ENCODE measurements at places on chromosomes 5 and 9. TPM values are rescaled to one million over a fixed set of nuclear protein-coding genes. Genes with fewer than 3 reads are reported as not detected.

- DNase-seq, result no peak
These were observed 205.5 kb downstream of the FGF10 start for GRCh38 chr5:44183753-44184152.

- no peak for DNase-seq
These were observed 631.9 kb downstream of the SLCO4C1 start for GRCh38 chr5:101664071-101664791.

GRCh38 chr5:132268769-132269551, 11.5 kb downstream of the PDLIM4 start:
- DNase-seq, result no peak

REEP2 gene
- 7.5 TPM for total RNA-seq

DNA sequence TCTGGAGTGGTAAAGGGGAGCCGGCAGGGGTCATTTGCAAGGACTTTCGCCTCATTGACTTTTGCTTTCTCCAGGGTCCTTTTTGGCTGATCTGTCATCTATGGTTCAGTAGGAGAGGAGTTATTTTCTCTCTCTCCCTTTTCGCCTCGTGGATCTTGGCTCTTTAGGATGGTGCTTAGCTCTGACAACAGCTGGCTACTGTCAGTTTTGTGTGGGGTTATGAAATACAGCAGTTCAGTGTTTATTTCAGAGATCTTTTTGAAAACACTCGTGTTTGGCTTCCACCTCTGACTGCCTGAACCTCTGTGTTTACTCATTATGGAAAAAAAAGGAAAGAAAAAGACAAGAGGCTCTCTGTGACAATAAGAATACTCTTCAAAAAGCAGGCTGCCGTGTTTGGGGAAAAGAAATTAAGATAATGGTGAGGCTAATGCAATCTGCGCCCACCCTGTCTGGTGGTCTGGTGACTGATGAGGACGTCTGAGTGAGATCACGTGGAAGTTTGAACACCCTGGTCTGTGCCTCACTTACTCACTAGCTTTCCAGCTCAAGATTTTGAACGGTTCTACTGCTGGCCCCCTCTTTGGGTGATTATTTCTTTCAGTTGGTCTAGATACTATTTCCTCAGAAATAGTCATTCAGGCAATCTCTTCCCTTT, 567.7 kb downstream of the CAAP1 start:
- no peak for DNase-seq

GRCh38 chr5:142722896-142723295, 37.0 kb upstream of the FGF1 start:
- DNase-seq, result no peak

FOXD4L3 gene
- not detected for total RNA-seq

DNA sequence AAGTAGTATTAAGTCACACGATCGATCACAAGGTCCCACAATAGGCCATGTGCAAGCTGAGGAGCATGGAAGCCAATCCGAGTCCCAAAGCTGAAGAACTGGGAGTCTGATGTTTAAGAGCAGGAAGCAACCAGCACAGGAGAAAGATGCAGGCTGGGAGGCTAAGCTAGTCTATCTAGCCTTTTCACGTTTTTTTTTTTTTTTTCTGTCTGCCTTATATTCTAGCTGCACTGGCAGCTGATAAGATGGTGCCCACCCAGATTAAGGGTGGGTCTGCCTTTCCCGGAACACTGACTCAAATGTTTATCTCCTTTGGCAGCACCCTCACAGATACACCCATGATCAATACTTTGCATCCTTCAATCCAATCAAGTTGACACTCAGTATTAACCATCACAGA, 6.5 kb downstream of the PPIP5K2 start:
- no peak for DNase-seq

TSSK1B gene
- 0.63 TPM for total RNA-seq

GRCh38 chr5:54611290-54611951, 93.9 kb downstream of the SNX18 start:
- no peak for DNase-seq

GRCh38 chr9:131406563-131407436, 12.9 kb downstream of the PRRC2B start:
- DNase-seq, result no peak

PCDHGA6 gene
- total RNA-seq, result 8.4 TPM

GRCh38 chr9:133516961-133517350, 7.8 kb downstream of the MYMK start:
- DNase-seq, result no peak

PFN3 gene
- not detected for total RNA-seq

DNA sequence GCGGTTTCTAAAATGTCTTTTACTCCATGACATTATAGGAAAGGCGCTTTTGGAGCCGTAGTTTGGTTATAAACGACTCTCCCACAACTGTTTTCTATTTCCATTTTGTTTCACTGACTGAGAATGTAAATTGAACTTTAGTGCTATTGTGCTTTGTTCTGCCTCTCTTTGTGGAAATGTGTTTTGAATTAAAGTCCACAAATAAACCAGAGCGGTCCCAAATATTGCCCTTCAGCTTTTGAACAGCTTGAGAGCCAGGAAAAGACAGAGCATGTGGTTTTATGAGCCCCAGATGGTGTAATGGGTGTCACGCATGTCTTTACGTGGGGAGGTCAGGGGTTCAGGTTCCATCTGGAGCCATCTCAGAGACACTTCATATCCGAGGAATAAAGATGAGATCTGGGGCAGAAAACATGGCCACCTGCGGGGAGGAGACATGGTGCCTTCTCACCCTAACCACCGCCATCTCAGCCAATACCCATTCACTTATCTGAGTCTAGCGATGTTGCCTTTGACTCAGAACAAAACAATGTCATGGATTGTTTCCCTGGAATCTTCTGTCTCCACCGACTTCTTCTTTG, 42.5 kb upstream of the ROR2 start:
- no peak for DNase-seq

DNA sequence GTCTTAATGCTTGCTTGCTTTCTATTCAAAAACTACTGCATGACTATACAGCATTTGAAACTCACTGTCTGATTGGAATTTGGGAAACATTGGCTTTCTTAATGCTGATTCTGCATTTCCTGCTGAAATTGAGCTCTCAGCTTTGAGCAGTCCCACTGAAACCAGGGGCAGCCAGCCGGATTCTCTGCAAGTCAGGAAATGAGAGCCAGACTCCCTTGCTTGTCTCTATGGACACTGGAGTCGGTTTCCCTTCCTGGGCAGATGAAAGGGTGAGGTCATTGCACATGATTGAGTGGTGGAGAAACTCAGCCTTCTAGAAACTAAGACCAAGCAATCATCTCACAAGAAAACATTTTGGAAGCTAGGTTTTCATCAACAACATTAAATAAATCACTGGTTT, 119.7 kb upstream of the SPATA31C2 start:
- DNase-seq, result peak; percentile 51

GRCh38 chr9:16559418-16560188, 310.9 kb downstream of the BNC2 start:
- no peak for DNase-seq

- DNase-seq, result no peak
These were observed 95.5 kb downstream of the CAMSAP1 start for GRCh38 chr9:135811801-135812200.

DNA sequence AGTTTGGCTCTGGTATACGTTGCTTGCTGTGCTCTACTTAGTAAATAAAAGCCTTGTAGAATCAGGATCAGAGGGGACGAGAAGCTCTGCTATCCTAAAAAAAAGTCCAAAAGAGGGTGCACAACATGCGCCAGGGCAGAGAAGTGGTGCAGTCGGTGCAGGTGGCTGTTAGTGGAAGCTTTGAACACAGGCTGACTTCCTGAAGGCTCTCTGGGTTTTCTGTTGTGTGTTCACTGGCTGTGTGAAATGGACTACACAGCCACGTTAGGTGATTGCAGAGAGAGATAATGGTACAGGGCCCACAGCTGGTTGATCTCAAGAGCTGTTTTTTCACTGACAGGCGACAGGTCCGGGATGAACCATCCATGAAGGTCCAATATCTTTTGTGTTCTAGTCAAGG, 167.4 kb downstream of the TMEM167A start:
- no peak for DNase-seq

DNA sequence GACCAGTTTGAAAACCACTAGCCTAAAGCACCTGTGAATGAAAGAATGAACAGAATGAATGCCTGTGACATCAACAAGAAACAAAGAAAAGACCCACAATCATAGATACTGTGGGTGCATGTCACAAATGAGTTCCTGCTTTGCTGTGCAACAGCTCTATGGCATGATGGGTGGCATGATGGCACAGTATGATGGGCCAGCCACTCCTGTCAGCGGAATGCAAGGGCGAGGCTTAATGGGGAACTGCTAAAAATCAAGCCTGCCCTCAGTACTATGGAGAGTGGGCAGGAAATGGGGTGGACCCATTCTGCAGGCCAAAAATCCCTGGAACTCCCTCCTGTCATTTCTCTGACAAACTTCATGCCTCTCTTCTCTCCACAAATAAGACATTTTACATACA, 89.0 kb downstream of the DCP2 start:
- no peak for DNase-seq

GRCh38 chr5:139895647-139896046, 100.0 kb downstream of the PSD2 start:
- DNase-seq, result no peak

GRCh38 chr9:93319301-93319991, 132.0 kb upstream of the FAM120A start:
- DNase-seq, result no peak

RAB3C gene
- 1.1 TPM for total RNA-seq

- DNase-seq, result no peak
These were observed 107.7 kb downstream of the MTRR start for GRCh38 chr5:7976411-7977190.

DNA sequence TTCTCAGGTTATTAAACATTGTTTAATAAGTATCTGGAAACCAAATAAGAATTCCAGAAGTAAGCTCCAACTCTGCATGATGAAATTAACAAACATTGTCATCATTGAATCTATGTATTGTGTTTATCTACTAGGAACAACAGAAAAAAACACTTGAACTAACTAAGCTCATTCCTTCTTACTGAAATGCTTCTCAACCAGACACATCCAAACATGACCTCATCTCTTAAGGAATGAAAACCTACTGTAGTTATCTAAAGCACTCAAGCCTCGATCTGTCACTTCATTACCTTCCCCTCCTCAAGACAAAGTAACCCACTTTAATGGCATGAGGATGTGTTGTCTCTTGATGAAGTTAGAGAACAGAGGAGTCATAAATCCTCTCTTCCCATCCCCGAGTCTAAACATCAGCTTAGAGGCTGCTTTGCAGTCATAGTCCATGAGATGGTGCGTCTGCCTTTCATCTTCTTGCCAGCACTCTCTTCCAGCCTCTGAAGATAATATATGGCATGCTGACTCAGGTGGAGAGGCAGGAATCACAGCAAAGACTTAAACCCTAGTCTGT, 86.5 kb downstream of the CEMIP2 start:
- no peak for DNase-seq

DNA sequence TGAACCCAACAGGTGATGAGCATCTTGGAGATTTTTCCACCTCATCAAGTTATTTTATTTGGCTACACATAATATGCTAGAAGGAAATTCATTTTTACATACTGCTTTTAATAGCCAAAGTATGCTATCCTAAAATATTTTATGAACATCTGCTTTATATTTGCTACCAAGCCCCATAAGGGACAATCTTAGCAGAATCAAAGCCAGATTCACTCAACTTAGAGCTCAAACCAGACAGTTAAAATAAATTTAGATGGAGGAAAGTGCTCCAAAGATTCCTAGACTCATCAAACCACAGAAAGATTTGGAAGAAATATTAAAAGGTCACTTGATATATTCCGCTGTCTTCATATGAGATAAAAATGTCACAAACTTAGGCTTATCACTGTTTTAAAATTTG, 637.1 kb upstream of the CCNG1 start:
- DNase-seq, result no peak

- no peak for DNase-seq
These were observed 368.4 kb upstream of the GRAMD2B start for GRCh38 chr5:126054577-126055347.

DNA sequence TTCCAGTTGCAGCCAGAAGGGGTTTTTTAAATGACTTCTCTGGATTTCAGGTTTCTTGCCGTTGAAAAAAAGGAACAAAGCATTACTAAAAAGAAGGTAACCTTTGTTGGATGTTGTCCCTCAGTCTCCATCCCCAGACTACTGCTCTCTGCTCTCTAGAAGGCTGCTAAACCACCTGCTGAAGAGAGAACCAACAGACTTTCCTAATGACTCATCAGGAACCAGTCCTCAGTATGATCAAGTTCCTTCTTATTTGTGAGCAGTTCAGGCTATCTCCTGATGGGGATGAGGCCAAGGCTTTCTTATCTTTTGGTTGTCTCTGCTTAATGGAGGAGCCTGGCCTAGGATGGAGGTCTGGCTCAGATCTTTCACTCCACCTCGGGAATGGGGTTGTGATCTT, 4.1 kb downstream of the KIF4B start:
- DNase-seq, result no peak

DNA sequence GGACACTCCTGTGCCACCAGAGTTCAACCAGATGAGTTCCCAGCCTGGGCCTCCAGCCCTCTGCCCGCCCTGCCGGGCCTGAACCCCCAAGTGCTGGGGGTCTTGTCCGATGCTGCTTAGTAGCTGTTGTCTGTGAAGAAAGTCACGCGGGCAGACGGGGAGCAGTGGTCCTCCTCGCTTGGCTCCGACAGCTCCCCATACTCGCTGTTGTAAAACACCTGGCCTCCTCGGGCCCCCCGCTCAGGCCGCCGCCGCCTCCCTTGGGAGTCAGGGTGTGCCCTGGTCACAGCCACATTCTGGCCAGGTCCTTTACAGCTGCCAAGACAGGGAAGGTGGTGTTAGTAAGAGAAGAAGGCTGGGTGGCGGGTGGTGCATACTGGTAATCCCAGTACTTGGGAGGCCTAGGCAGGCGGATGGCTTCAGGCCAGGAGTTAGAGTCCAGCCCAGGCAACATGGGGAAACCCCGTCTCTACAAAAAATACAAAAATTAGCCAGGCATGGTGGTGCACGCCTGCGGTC, 11.8 kb upstream of the SCGB3A1 start:
- DNase-seq, result no peak

DNA sequence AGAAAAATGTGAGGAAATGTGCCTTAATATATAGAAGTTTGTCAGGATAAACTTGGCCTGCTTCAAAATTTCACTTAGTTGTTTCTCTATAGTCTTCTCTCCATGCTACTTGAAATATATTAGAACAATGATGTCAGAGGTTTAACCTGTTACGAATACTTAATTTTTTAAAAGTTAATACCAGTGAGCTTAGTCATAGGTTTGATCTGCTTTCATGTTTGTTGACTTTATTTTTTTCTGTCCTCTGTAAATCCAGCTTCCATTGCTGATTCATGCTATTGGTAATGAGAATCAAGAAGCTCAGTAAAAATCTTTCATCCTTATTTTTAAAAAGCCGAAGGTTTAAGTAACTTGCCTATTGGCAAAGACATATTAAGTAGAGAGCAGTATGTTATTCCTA, 27.9 kb downstream of the BDP1 start:
- DNase-seq, result no peak
